ENCODE measurements at places on chromosomes 7 and 10.
A peak's percentile ranks its signal among the peaks of the same experiment; 100 is the strongest.

DNA sequence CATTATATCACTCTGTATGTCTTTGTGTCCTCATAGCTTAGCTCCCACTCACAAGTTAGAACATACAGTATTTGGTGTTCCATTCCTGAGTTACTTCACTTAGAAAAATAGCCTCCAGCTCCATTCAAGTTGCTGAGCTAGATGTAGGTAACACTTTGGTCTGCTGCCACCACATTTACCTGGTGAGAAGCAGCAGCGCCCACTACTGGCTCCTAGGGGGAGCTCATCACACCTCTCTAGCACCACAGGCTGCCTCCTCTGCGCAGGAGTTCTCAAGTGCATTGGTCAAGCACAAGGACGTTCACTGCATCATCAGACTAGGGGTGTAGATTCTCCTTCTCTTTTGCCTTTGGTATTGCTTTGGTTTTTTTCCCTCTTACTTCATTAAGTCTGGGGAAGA is 530.9 kb upstream of the AUTS2 start:
- peak; percentile 23 for DNase-seq

- DNase-seq = peak; percentile 76
Observed at GRCh38 chr7:18402488-18403183, 92.9 kb upstream of the HDAC9 start.

DNA sequence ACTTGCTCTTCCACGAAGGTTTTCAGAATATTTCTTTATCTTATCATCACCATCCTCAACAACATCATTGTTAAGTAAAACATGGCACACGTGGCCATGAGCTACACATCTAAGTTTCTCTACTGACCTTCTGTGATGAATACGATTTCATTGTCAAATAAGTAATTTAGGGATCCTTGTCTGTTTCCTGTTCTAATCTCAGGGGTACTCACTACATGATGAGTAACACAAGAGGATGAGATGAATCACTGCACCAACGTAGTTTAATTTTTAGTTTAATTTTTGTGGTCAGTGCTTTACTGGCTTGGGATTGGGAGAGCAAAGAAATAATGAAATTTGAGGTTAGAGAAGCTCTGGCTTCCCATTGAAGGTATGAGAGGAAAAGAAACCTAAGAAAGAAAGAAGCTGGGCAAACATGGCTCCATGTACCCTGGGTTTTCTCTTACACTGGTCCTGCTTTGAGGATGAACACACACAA is 461.9 kb upstream of the KLF6 start:
- DNase-seq = peak; percentile 99

DNA sequence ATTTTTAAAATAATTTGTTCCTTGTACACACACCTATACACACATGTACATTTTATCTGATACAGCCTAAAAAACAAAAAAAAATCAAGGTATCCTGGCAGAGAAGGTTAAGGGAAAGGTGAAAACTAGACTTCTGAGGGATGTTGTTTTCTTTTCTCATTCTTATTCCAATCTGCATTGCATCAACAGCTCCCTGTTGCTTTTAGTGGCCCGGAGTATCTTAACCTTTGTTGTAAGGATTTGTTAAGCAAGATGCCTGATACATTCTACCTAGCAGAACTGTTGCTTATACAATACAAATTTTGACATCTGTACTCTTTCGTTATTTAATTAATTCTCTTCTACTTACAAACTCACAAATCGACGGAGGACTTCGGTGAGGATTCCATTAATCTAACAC is 167.4 kb downstream of the GNAI1 start:
- no peak for DNase-seq

DNA sequence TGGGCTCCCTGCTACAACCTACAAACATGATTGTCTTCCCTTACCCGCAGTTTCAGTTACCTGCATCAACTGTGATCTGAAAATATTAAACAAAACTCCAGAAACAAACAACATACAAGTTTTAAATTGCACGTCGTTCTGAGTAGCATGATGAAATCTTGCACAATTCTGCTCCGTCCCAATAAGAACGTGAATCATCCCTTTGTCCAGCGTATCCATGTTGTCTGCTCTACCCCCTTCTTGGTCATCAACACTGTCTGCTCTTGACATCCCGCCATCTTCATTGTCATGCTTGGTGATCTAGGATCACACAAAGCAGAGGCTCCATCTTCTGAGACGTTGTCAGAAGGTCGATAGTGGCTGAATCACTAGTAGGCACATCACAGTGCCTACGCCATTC is 53.9 kb downstream of the ACADSB start:
- no peak for DNase-seq

GRCh38 chr10:326350-326749 is 191.1 kb downstream of the ZMYND11 start:
- peak; percentile 23 for DNase-seq

GRCh38 chr10:12165999-12166775 is 29.5 kb downstream of the NUDT5 start:
- DNase-seq = no peak

DNA sequence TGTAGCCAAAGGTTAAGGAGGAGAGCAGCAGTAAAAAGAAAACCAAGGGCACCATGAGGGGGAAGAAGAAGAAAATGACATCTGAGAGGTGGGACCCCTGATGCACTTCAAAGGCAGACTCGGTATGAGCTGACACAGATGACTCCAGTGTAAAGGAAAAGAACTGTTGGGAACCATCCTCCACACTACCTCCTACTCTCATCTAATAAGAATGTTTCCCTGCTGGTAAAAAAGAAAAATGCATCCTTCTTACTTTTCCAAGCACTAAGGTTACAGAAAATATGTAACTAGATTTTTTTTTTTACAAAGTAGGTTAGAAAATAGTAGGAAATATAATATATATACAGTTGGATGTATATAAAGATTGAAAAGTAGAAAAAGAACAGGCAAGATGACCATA is 16.9 kb downstream of the TAS2R41 start:
- DNase-seq = peak; percentile 38

DNA sequence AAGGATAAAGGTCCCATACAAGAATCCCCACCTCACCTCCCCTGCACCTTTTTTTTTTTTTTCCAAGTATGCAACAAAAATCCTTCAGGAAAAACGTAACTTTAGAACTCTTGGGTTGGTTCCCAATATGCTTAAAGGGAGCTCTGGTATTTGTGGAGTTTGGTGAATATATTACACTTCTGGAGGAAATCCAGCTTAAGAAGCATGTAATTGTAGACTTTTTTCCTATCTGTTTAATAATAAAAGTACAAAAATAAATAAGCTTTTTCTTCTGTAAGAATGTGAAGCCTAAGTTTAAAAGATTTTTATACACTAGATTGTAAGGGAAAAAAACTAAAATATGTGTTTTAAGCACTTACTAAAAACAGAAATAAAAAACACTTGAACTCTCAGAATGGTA is 102.3 kb downstream of the SORBS1 start:
- DNase-seq = no peak

GRCh38 chr10:13987446-13987845 is 343.3 kb downstream of the FRMD4A start:
- DNase-seq = peak; percentile 89

DNA sequence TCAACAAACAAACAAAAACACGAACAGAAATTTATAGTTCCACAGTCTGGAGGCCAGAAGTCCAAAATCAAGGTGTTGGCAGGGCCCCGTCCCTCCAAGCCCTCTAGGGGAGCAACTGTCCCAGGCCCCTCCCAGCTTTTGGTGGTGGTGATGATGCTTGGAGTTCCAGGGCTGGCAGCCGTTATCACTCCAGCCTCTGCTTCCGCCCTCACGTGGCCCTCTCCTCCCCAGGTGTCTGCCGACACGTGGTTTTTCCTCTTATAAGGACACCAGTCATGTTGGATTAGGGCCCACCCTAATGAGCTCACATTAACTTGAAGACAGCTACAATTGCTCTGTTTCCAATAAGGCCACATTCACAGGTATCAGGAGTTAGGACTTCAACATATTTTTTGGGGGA is 49.7 kb downstream of the MICALL2 start:
- DNase-seq = no peak

GRCh38 chr7:70925411-70926115 is 206.4 kb upstream of the GALNT17 start:
- no peak for DNase-seq

- DNase-seq = peak; percentile 52
Observed at GRCh38 chr10:126398924-126399323, 10.6 kb upstream of the ADAM12 start.

DNA sequence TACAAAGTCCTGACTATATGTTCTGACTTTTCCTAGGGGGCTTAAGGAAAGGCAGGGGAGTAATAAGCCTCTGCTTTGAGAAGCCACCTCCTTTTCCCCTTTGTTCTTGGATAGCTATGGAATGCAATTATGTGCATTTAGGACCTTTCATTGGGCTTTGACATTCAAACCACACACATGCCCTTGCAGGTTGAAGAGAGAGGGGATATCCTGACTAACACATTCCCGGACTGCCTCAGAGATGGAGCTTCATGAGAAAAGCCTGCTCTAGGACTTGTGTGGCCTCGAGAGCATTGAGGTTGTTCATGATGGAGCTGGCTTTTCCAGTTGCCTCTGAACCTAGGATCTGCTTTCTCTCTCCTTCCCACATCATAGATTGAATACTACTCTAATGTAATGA is 694.5 kb downstream of the LRMDA start:
- DNase-seq = peak; percentile 47

- DNase-seq = no peak
Observed at GRCh38 chr7:137097111-137097510, 228.7 kb downstream of the CHRM2 start.

- DNase-seq = no peak
Observed at GRCh38 chr10:86707505-86707904, 39.2 kb downstream of the LDB3 start.

GRCh38 chr7:137482466-137482865 is 138.9 kb upstream of the PTN start:
- DNase-seq = peak; percentile 29

DNA sequence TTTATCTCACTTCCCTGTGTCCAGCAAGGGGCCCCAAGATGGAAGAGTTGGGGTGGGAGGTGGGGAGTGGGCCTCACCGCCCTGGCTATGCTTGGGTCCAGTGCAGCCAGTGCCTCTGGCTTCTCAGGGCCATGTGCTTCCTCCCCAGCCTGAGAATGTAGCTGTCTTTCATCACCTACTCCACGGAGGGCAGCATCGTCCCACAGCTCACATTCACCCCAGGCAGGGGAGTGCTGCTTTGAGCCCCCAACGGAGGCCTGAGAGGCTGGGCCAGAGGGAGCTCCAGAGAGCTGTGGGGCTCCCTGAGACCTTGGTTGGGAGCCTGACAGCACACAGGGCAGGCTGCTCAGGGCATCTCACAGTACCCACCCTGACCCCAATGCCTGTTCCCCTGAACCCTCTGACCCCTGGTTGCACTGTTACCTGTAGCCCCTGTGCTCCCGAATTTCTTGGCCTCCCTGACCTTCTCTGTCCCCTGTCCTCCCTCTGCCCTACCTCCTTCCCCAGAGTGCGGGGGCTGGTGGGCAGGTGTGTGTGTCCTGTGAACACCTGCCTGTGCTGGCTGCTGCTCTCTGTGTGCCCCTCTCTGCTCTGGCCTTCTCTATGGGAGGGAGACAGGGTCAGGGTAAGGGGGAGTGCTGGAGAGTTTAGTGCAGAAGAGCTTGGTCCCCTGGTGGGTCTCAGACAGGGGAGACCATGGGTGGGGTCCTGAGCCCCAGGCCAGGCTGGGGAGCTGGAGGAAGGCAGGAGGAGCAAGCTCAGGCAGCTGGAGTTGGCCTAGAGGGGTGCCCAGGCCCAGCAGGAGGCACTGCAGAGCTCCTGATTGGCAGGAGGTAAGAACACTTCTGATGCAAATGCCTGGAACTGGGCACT is 19.6 kb upstream of the ZNF488 start:
- peak; percentile 25 for DNase-seq

GRCh38 chr7:24197852-24198251 is 86.1 kb upstream of the NPY start:
- peak; percentile 72 for DNase-seq

GRCh38 chr7:151518105-151518946 is 1.4 kb downstream of the RHEB start:
- peak; percentile 51 for DNase-seq

- no peak for DNase-seq
Observed at GRCh38 chr10:75335983-75336382, 65.6 kb downstream of the ZNF503 start.

- DNase-seq = peak; percentile 79
Observed at GRCh38 chr7:18927134-18927533, 190.3 kb downstream of the TWIST1 start.

GRCh38 chr10:80344276-80344675 is 12.3 kb downstream of the DYDC1 start:
- no peak for DNase-seq

DNA sequence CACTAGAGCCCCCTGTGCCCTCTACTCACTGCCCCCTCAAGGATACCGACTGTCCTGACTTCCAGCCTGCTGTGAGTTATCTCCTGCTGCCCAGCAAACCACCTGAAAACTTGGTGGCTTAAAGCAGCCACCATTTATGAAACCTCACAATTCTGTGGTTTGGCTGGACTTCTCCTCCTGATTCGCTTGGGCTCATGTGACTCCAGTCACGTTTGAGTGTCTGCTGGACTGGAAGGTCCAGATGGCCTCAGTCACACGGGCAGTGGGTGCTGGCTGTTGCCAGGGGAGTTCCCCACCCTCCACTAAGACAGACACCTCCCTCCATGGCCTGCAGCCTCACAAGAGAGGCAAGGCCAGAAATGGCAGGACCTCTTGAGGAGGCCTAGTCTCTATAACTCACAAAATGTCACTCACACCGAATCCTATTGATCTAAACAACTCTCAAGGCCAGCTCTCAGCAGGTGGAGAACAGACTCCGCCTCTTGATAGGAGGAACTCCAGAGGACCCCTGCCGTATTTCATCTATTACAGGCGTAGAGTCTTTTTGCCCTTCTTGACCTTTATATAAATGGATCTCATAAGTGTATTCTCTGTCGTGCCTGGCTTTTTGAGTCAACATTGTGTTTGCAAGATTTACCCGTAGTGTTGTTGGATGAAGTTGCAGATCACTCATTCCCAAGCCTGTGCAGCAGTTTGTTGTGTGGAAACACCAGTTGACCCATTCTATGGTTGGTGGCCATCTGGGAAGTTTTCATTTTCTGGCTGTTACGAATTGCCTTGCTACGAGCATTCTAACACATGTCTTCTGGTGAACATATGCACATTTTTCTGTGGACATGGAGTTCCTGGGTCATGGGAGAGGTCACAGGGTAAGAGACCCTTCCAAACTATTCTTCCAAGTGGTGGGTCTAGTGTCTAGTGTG is 48.3 kb downstream of the ZMIZ1 start:
- DNase-seq = no peak

DNA sequence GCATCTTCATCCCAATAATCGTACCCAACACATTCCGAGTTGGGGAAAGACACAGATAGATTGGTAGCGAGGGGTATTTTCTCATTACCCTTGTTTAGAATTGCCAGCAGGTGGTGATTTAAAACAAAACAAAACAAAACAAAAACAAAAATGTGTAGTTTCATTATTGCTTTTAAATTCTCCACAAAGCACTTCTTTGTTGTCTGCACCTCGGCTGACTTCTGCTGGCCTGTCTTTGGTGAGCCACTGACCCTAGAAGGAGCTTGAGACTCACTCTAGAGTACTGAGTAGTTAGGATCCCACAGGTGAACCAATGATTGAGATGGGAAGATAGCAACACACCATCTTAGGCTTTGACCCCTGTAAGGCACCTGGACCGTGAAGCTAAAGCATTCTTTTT is 105.4 kb upstream of the BET1 start:
- DNase-seq = no peak

- DNase-seq = peak; percentile 7
Observed at GRCh38 chr10:71064413-71065118, 147.8 kb upstream of the UNC5B start.

- DNase-seq = no peak
Observed at GRCh38 chr7:120760851-120761250, 97.1 kb downstream of the TSPAN12 start.

- no peak for DNase-seq
Observed at GRCh38 chr7:157974678-157975230, 612.9 kb downstream of the PTPRN2 start.

All from fibroblast of skin of right biceps (primary cell).